ENCODE measurements at places on chromosomes 2 and 18.

DNA sequence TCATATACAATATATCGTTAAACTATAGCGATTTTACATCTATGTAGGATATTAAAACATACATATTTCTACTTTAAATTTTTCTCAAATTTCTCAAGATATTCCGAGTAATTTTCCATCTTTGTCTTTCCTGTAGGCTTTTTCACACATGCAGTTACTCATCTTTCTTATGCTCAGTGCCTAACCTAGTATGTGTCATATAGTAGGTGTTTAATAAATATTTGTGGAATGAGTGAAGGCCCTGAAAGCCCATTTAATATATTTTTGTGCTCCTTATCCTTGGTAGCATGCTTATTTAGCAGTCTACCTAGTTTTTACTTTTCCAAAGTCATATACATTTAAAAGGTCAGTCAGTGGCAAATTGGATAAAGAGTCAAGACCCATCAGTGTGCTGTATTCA lies 67.3 kb downstream of the ITGB6 start:
- DNase-seq, result no peak

- no peak for DNase-seq
Observed at GRCh38 chr2:214896274-214896673, 86.8 kb upstream of the BARD1 start.

GRCh38 chr18:79182047-79182713 lies 113.0 kb downstream of the ATP9B start:
- no peak for DNase-seq

GRCh38 chr2:3168230-3168891 lies 209.3 kb downstream of the EIPR1 start:
- no peak for DNase-seq

- no peak for DNase-seq
Observed at GRCh38 chr2:71524476-71524875, 71.1 kb downstream of the DYSF start.

GRCh38 chr2:70008290-70008689 lies 46.9 kb upstream of the ASPRV1 start:
- no peak for DNase-seq

DNA sequence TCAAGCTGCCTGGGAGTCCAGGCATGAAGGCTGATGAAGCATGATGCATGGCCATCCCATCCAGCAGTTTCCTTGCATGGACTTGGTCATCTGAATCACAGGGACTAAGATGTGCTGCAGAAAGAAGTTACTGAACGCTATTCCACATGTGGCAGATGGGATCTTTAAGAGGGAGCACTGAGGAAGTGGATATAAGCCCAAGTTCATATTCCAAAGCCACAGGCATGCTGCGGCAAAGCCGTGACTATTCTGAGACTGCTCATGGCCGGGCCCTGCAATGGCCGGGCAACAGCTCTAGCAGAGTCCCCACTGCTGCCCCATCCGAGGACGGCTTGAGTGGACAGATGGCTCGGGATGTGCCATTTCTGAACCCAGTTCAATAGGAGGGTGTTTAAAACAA lies 61.5 kb downstream of the STPG4 start:
- no peak for DNase-seq

DNA sequence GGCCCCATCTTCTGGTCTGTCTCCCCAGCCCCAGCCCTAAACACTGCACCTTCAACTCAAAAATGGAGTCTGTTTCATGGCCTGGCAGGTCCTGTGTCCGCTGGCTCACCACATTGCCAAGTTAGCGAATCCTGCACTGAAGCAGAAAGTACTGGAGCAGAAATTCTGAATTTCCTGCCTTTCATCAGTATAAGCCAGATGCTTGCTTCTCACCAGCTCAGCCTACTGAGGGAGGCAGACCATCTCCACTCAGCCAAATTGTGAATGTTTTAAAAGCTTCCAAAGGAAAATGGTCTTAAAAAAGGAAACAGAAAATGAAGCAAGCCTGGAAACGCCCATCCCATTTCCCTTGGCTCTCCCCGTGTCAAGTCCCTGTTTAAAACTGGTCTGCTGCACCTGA lies 157.8 kb downstream of the C1D start:
- no peak for DNase-seq

DNA sequence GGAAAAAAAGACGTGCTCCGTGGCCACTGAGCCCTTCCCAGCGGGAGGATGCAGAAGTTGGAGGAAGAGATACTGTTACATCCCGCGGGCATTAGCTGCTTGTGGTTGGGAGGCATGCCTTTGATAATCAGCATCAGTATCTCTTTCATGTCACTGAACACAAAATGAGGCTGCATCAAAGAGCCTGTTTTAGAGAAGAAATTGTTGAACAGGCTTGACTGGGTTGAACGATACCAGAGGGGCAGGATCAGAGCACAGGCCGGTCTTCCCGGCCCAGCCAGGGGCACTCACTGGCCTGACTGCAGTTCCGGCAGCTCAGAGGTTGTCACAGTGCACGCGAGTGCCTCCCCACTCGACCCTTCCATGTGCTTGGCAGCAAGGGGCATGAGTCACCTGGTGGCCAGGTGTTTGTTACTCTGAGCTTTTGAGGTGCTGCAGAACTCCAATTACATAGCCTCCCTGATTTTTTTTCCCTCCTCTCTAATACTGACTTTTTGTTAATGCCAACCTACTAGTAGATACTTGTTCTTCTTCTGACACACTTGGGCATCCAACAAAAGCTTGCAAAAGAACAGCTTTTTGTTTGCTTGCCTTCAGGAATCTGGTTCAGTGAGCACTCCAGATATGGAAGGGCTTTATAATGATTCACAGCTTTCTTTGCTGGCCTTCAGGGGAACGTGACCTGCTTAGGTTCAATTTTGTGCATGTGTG lies 121.6 kb downstream of the VAPA start:
- DNase-seq, result peak; percentile 34

DNA sequence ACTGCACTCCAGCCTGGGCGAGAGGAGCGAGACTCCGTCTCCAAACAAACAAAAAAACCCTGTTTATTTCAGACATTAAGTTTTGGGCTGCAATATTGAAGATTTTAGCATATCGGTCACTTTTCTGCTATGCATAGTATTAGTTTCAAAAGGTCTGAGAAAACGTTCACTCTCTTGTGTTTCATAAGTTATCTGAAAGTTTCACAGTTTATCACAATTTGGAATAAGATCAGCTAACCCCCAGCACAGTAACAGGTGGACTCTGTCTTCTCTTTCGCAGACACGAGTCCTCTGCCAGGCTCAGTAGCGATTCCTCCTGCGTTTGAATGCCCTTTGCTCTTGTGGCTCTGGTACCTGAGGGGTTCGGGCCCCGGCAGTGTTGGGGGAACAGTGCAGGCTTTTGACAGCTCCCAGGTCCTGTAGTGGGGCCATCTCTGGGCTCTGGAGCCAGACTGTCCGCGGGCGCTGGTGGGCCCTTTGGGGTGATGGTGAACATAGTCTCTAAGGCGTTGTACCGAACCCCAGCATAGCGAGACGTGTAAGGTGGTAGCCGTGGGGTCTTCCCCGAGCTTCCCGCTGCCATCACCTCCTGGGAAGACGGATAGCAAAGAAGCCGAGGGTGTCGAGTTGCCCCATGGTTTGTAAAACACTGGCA lies 20.4 kb downstream of the NFATC1 start:
- DNase-seq, result no peak

DNA sequence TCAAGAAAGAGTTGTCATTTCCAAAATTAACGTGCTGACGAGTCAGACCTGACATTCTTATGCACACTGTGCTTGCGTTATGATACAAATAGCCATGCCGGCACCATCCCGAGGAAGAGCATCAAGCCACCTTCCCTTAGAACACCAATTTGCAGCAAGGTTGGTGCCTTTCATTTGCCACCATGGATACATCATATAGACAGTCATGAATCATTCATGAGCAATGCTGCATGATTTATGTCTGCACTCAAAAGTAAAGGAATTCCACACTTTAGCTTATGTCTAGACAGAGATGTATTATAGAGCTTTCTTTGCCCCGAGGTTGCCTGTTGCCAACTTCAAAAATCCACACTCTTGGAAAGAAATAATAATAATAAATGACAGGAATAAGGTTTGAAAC lies 166.9 kb downstream of the VWC2L start:
- no peak for DNase-seq

- no peak for DNase-seq
Observed at GRCh38 chr2:191070276-191070675, 56.3 kb upstream of the STAT1 start.

DNA sequence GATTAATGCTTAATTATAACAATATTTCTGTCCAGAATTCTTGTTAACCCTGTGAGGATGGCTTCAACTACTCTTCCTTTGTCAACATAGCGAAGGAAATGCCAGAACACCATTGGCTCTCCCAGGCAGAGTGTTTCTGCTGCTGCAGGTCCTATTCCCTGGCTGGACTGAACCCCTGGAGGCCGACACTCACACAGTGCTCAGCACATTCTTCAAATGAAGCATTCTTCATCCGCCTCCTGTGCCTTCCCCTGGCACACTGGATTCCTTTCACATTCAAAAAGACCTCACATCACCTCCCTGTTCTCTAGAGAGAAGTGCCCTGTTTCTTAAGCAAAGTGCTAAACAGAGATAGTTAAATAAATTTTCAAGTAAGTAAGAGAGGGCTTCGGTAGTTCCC lies 187.3 kb upstream of the MSH6 start:
- no peak for DNase-seq

DNA sequence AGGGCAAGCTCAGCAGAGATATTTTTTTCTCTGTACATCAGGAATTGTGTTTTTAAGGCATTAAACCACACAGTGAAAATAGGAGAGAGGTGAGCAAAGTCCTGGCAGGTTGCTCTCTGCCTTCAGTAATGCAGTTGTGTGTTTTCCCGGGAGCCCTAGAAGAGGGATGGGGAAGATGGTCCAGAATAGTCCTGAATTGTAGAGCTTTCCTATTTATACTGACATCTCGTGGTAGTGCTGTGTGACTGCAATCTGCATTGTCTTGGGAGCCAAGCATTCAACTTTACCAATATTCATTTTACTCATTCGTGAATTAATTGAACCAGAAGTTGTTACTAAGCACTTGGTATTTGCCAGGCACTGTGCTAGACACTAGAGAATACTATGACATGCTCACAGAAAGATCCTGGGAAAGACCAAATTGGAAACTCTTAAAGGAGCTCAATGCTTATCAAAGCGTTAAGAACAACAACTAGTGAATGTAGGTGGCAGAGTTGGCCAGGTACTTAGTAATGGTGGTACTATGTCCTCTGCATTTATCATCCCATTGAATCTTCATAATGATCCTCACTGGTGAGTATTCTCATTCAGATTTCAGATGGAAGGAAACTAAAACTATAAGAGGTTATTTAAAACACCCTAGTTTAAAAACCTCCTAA lies 214.6 kb downstream of the TRIB2 start:
- DNase-seq, result peak; percentile 11

DNA sequence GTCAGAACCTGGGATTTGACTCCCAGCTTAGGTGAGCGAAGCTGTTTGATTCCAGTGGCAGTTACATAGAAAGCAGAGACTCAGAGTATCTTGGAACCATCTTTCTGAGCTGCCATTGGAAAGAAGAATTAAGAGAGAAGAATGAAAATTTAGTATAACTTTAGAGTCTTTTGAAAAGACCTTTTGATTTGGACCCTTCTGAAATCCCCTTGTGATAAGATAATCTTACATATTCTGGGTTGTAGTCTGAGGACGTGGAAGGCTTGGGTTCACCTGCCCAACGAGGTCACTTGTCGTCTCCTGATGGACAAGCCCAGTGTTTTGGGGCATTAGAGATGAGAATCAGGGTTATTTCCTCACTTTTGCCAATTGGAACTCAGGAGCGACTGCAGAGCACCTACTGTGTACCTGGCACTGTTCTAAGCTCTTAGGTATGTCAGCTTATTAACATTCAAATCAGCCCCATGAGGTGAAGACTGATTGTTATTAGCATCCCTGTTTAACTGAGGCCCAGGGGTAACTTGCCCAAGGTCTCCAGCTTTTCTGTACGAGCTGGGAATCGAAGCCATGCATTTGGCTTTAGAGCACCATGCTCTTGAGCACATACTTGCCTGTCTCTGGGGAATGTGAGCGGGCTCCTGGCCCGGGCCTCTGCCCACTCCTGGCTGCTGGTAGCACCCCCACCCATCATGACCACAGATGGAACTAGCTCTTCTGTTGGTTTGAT lies 2.9 kb downstream of the HK2 start:
- DNase-seq, result no peak

DNA sequence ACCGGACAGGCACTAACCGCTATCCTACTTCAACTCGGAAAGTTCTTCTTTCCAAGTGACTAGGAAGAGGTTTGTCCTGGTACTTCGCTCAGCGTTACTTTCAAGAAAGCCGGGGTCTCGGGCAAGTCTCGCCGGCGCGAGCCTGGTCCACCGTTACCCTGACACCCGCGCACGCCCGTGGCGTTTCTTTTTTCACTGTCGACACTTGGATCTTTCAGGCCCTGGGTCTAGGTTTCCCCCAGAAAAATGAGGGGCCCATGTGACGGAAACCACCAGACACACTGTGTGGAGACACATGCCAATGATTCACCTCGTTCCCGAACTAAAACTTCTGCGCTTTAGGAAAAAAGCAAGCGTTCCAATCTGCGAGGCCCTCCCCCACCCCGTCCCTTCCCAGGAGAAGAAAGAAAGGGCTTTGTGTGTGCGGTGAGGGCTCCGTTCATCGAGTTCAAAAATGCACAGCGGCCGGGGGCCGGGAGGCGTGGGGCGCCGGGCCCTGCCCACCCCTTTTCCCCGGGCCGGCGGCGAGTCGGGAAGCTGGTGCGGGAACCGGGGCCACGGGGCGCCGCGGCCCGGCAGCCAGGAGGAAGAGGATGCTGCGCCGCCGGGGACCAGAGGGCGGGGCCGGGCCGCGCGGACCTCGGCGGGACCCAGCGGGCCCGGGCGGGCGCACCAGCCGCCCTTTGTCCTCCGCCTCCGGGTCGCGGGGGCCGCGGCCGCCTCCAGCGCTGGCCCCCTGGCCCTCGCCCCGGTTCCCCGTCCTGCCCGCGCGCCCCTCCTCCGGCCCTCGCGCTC lies 2.6 kb downstream of the ZNF521 start:
- no peak for DNase-seq

DNA sequence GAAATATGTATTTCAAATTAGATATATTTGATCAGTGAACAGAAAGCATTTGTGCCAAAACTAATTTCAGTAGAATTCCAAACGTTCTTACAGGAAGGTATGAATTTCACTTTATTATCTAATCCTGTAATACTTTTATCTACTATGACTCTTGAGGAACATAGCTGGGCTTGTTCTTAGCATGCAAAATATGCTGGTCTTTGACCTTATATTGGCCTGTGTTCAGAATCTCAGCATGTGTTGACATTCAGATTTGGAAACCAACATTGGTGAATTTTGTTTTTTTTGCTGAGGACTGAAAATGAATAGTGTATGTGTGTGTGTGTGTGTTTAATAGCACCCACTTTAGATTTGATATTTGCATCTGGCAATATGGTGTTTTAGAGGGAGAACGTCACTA lies 112.2 kb downstream of the MEIS1 start:
- DNase-seq, result no peak
